ENCODE measurements at places on chromosomes 4 and X. TPM values are rescaled to one million over a fixed set of nuclear protein-coding genes. Genes with fewer than 3 reads are reported as not detected.

NFKB1 gene
- polyA plus RNA-seq = 9.4 TPM

MEPE gene
- polyA plus RNA-seq = not detected

DNA sequence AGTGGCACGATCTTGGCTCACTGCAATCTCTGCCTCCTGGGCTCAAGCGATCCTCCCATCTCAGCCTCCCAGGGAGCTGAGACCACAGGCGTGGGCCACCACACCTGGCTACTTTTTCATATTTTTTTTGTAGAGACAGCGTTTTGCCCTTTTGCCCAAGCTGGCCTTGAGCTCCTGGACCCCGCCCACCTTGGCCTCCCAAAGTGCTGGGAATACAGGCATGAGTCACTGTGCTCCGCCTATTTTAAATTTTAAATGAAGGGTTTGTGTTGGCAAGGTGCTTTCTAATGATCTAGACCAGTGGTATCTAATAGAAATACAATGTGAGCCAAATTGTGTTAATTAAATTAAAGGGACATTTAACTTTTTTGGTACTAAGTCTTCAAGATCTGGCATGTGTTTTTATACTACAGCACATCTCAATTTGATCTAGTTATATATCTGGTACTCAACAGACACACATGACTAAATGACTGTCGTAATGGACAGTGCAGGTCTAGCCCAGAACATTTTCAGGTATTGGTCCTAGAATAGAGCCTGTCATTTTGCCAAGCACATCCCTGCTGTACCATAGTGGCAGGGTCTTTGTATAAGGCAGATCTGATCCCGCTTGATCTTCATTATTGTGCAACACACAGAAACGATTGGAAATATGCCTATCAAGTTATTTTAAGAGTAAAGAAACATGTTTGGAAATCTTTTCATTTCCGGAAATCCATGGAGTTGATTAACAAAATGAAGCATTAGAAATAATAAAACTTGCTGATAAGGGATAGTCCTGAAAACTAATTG is 7.3 kb downstream of the PGK1 start:
- peaks cover 34% of the 10 kb centered on the region for H3K4me1 ChIP-seq
- H3K27me3 ChIP-seq = no peaks in the 10 kb centered on the region
- no peak for DNase-seq

MECP2 gene
- 18.3 TPM for polyA plus RNA-seq

GRCh38 chr4:5212255-5213013 is 161.2 kb downstream of the STK32B start:
- DNase-seq = no peak
- H3K4me1 ChIP-seq = no peaks in the 10 kb centered on the region
- H3K27ac ChIP-seq = no peak overlapping the region
- peaks cover 2% of the 10 kb centered on the region for H3K27me3 ChIP-seq
- no peak overlapping the region for H3K4me3 ChIP-seq

BMP3 gene
- polyA plus RNA-seq = 0.10 TPM

GPR50 gene
- polyA plus RNA-seq = not detected

DNA sequence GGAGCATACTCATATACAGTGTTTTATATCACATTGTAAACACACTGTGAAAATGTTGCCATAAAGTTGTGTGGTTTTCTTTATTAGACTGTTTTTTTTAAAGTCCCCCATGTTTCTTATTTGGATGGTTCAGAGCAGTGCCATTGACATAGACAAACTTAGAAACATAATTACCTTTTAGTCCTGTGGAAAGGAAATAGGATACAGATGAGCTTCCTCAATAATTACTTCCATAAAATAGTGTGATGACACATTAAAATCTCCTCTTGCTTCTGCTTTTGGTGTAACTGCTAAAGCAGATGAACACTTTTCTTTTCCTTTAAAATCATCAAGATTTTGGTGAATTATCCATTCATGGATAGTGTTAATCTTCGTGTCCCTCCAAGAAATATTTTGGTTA is 52.9 kb upstream of the LIMCH1 start:
- peaks cover 1% of the 10 kb centered on the region for H3K27me3 ChIP-seq
- no peaks in the 10 kb centered on the region for H3K36me3 ChIP-seq
- no peak for DNase-seq
- H3K4me1 ChIP-seq = no peaks in the 10 kb centered on the region
- H3K4me3 ChIP-seq = no peak overlapping the region

DNA sequence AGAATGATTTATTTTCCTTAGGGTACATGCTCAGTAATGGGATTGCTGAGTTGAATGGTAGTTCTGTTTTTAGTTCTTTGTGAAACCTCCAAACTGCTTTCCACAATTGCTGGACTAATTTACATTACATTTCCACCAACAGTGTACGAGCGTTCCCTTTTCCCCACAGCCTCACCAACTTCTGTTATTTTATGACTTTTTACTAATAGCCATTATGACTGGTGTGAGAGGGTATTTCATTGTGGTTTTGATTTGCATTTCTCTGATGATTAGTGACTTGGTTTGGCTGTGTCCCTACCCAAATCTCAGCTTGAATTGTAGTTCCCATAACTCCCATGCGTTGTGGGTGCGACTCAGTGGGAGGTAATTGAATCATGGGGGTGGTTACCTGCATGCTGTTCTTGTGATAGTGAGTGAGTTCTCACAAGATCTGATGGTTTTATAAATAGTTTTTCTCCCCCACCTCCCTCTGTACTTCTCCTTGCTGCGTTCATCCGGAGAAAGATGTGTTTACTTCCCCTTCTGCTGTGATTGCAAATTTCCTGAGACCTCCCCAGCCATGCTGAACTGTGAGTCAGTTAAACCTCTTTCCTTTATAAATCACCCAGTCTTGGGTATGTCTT is 95.1 kb downstream of the GBA3 start:
- no peak for DNase-seq
- no peak overlapping the region for H3K27ac ChIP-seq
- no peaks in the 10 kb centered on the region for H3K36me3 ChIP-seq
- H3K4me3 ChIP-seq = no peak overlapping the region
- no peaks in the 10 kb centered on the region for H3K27me3 ChIP-seq

GAGE10 gene
- polyA plus RNA-seq = not detected

MAP3K15 gene
- not detected for polyA plus RNA-seq

GRCh38 chr4:155353923-155354540 is 22.7 kb downstream of the MAP9 start:
- peaks cover 12% of the 10 kb centered on the region for H3K36me3 ChIP-seq
- no peak overlapping the region for H3K27ac ChIP-seq
- no peaks in the 10 kb centered on the region for H3K27me3 ChIP-seq

GYG2 gene
- polyA plus RNA-seq = not detected

GRCh38 chr4:109378511-109378910 is 55.1 kb upstream of the SEC24B start:
- no peak overlapping the region for H3K4me3 ChIP-seq
- H3K36me3 ChIP-seq = no peaks in the 10 kb centered on the region
- H3K27me3 ChIP-seq = peaks cover 8% of the 10 kb centered on the region
- H3K27ac ChIP-seq = no peak overlapping the region

DNA sequence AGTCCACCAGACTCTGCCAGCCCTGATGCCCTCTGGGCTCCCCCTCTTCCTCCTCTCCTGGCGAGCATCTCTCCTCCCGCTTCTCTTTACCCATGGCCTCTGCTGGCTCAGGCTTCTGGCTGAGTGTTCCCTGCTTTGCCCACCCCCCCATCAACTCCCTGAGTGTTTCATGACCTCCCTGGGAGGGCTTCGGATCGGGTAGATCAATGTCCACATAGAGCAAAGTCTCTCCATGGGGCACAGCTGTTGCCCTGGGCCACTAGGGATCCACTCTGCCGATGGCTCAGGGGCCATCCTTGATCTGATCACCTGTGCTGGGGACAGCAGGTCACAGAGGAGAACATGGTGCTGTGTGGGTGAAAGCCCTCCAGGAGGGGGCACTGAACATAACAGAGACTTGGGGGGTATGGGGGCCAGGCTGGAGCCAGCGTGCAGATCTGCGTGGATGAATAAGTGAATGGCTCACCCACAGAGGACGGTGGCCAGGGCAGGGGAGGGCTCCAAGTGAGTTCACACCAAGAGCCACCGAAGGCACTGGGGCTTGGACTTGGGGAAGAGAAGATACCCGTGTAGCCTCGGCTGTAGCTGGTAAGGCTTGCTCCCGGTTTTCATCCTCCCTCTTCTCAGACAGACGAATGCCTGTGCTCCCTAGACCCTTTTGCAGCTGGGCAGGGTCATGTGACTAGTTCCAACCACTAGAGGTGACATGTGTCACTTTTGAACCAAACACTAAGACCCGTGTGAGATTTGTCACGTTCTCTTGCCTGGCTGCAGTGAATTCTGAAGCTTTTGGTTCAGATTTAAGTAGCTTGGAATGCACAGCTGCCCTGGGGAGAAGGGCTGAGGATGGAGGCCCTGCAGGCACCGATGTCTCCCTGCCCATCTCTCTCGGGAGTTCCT is 23.2 kb upstream of the AFAP1 start:
- no peak for DNase-seq
- peaks cover 5% of the 10 kb centered on the region for H3K27me3 ChIP-seq
- H3K4me1 ChIP-seq = peaks cover 64% of the 10 kb centered on the region
- peak overlapping the region; percentile 23 for H3K27ac ChIP-seq
- H3K4me3 ChIP-seq = no peak overlapping the region
- no peaks in the 10 kb centered on the region for H3K36me3 ChIP-seq

GRCh38 chrX:40628506-40628905 is 5.3 kb downstream of the MPC1L start:
- peaks cover 8% of the 10 kb centered on the region for H3K4me1 ChIP-seq
- H3K36me3 ChIP-seq = peaks cover 4% of the 10 kb centered on the region
- DNase-seq = no peak
- no peaks in the 10 kb centered on the region for H3K27me3 ChIP-seq
- H3K27ac ChIP-seq = no peak overlapping the region
- H3K4me3 ChIP-seq = no peak overlapping the region

GRCh38 chrX:8033175-8033574 is 106.0 kb upstream of the PNPLA4 start:
- no peaks in the 10 kb centered on the region for H3K36me3 ChIP-seq
- H3K4me3 ChIP-seq = no peak overlapping the region
- no peak for DNase-seq
- peaks cover 20% of the 10 kb centered on the region for H3K4me1 ChIP-seq
- no peaks in the 10 kb centered on the region for H3K27me3 ChIP-seq

CT45A10 gene
- polyA plus RNA-seq = not detected

FAM9C gene
- polyA plus RNA-seq = not detected

DNA sequence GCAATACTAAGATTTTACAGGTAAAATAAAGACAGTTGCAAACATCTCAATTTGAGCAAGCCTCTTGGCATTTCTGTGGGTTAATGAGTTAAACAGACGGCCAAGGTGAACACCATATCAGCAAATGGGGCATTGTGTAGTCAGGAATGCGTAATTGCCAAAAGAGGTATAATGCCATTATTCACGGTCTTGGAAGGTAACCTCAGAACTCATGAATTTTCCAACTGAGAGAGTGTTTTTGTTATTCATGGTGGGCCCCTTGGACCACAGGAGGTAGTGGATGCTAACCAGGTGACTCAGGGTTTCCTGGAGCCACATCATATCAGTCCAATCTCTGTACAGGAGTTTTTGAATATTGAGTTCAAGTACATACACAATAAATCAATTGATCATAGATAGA is 368.0 kb upstream of the TECRL start:
- H3K36me3 ChIP-seq = no peaks in the 10 kb centered on the region
- no peaks in the 10 kb centered on the region for H3K4me1 ChIP-seq
- no peak overlapping the region for H3K4me3 ChIP-seq
- H3K27ac ChIP-seq = no peak overlapping the region
- no peak for DNase-seq

GRCh38 chr4:128338634-128339355 is 51.2 kb upstream of the PGRMC2 start:
- no peaks in the 10 kb centered on the region for H3K4me1 ChIP-seq
- H3K36me3 ChIP-seq = no peaks in the 10 kb centered on the region
- DNase-seq = no peak

DNA sequence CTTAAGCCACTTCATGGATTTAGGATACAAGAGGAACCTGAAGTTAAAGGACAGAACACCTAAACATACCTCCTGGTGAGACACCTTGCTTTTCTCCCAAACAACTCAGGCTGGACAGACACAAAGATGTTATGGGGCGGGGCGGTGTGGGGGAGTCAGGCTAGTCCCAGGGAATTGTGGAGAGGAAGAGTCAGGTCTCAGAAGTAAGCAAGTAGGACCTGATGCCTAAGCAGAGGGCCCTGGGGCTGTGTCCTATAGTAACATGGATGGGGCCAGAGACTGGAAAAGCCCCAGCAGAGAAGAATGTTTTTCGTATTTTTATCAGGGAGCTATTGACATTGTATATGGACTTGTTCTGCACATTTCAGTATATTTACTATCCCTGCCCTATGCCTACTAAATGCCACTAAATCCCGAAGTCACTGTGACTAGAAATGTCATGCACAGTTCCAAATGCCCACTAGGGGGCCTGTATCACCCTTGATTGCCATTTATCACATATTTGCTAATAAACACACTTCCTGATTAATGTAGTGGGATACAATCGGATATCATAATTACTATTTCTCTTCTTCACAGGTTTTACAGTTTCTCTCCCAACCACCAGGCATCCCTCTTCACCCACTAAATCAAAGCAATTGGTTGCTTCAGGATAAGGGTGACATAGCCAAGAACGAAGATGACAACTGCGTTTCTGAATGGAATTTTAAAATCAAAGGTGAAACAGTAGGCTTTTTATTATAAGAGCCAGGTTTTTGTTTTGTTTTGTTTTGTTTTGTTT is 23.8 kb upstream of the ARHGAP10 start:
- H3K27ac ChIP-seq = no peak overlapping the region
- peaks cover 10% of the 10 kb centered on the region for H3K4me1 ChIP-seq
- H3K36me3 ChIP-seq = no peaks in the 10 kb centered on the region
- DNase-seq = peak; percentile 53

ANXA10 gene
- not detected for polyA plus RNA-seq

- no peak overlapping the region for H3K4me3 ChIP-seq
- H3K4me1 ChIP-seq = no peaks in the 10 kb centered on the region
- DNase-seq = no peak
- peaks cover 8% of the 10 kb centered on the region for H3K27me3 ChIP-seq
Observed at GRCh38 chr4:76235915-76236314, 15.6 kb upstream of the FAM47E start.

PNMA3 gene
- 0.13 TPM for polyA plus RNA-seq

- no peak overlapping the region for H3K27ac ChIP-seq
- no peak for DNase-seq
- H3K4me1 ChIP-seq = no peaks in the 10 kb centered on the region
- H3K27me3 ChIP-seq = no peaks in the 10 kb centered on the region
- H3K36me3 ChIP-seq = peaks cover 3% of the 10 kb centered on the region
- no peak overlapping the region for H3K4me3 ChIP-seq
Observed at GRCh38 chr4:188008377-188008776, 12.8 kb downstream of the ZFP42 start.

GRCh38 chr4:99190336-99190735 is 28.7 kb downstream of the ADH6 start:
- H3K27me3 ChIP-seq = no peaks in the 10 kb centered on the region
- H3K27ac ChIP-seq = no peak overlapping the region

DNA sequence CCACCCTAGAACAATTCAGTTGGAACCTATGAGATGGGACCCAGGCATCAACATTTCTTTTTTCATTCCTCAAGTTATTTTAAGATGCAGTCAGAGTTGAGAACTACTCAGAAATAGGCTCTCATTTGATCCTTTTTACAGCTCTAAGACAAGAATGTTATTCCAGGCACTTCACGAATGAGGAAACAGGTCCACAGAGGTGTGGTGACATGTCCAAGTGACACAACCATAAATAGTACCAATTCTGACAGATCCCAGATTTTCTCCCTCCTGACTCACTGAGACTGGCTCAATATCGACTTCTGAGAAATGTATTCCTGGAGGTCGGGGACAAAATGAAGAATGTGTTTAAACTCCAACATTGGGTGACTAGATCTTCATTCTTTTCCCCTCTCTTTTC is 11.1 kb downstream of the TCEANC start:
- no peaks in the 10 kb centered on the region for H3K27me3 ChIP-seq
- no peak for DNase-seq
- peaks cover 6% of the 10 kb centered on the region for H3K4me1 ChIP-seq
- no peak overlapping the region for H3K27ac ChIP-seq
